ENCODE measurements at places on chromosomes 3 and 15. TPM values are rescaled to one million over a fixed set of nuclear protein-coding genes. Genes with fewer than 3 reads are reported as not detected.

The COL6A5 gene
- total RNA-seq, result under 0.01 TPM

The MAP4 gene
- total RNA-seq, result 152 TPM

The SPINK8 gene
- total RNA-seq, result not detected

The AHSG gene
- not detected for total RNA-seq

The MESP2 gene
- 0.99 TPM for total RNA-seq

- no peak for DNase-seq
Observed at GRCh38 chr3:9246189-9246588, 3.3 kb downstream of the SRGAP3 start.

- DNase-seq, result peak; percentile 19
Observed at GRCh38 chr15:39874890-39875549, 45.0 kb downstream of the GPR176 start.

GRCh38 chr3:277873-278272, 81.3 kb downstream of the CHL1 start:
- DNase-seq, result no peak

- DNase-seq, result peak; percentile 2
Observed at GRCh38 chr3:6022621-6023020, 835.1 kb downstream of the EDEM1 start.

DNA sequence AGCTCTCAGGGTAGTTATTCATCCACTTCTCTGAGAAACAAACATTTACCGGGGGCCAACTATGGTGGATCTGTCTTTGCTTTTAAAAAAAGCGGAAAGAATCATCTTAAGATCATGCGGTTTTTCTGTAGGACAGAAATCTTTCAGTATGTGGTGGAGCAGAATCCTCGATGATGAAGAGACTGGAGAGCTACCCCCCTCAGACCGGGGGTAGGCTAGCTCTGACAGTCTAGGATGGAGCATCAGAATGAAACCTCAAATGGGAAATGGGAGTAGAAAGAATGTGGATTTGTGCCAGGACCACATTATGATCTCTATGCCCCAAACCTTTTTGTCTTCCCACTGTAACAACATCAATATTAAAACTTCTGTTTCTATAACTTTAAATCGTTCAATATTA, 30.3 kb downstream of the TPRG1 start:
- DNase-seq, result peak; percentile 20
